ENCODE measurements at places on chromosomes 5 and 9. TPM values are rescaled to one million over a fixed set of nuclear protein-coding genes. Genes with fewer than 3 reads are reported as not detected.

DNA sequence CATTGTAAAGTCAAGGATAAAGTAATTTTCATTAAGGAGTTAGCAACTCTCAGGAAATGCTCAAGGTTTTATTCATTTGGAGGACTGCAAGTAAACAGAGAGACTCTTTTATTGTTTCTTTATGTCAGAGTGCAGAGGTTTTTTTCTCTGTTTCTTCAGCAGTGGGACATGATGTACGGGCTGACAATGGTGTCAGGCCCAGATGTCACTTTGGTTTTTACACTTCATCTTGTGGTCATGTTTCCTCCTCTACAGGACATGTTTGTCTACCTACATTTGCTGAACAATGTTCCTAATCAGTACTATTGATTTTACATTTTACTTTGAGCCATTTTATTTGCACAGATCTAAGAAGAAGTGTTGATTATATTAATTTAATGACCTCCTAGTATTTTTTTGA lies 72.8 kb upstream of the PARP8 start:
- DNase-seq: no peak
- no peaks in the 10 kb centered on the region for H3K4me1 ChIP-seq
- H3K4me3 ChIP-seq: no peak overlapping the region
- no peaks in the 10 kb centered on the region for H3K27me3 ChIP-seq
- H3K27ac ChIP-seq: no peak overlapping the region

DNA sequence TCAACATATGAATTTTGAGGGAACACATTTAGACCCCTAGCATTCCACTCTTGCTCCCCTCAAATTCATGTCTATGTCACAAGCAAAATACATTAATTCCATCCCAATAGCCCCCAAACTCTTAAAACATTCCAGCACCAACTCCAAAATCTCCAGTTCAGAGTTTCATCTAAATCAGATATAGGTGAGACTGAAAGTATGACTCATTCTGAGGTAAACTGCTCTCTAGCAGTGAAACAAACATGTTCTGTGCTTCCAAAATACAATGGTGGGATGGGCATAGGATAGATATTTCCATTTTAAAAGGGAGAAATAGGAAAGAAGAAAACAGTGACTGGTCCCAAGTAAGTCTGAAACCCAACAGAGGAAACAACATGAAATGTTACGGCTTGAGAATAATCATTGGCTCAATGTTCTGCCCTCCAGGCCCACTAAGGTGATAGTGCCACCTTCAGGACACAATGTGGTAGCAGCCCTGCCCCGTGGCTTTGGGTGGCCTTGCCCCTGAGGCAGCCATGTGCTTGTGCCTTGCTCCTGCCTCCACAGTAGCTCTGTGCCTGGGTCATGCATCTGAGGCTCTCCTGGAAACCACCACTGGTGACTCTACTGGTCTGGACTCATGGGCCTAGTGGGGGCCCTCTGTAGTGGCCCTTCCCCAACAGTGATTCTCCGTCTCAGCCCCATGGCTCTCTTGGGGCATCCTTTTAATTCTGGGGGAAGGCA lies 36.4 kb upstream of the IPPK start:
- H3K27ac ChIP-seq: no peak overlapping the region
- H3K4me1 ChIP-seq: no peaks in the 10 kb centered on the region
- no peaks in the 10 kb centered on the region for H3K36me3 ChIP-seq
- DNase-seq: no peak
- no peak overlapping the region for H3K4me3 ChIP-seq

The CDH18 gene
- total RNA-seq: not detected

- no peaks in the 10 kb centered on the region for H3K4me1 ChIP-seq
- H3K36me3 ChIP-seq: no peaks in the 10 kb centered on the region
- no peaks in the 10 kb centered on the region for H3K27me3 ChIP-seq
- H3K4me3 ChIP-seq: no peak overlapping the region
- no peak overlapping the region for H3K27ac ChIP-seq
Measured at GRCh38 chr5:8081179-8081578, 212.2 kb downstream of the MTRR start.

The AMBP gene
- total RNA-seq: 0.69 TPM

All from ovary (tissue), 10 donors.